Pulmonary artery endothelial cell (primary cell): ENCODE measurements at places on chromosomes 5 and 9. TPM values are rescaled to one million over a fixed set of nuclear protein-coding genes. Genes with fewer than 3 reads are reported as not detected.

SLC23A1 gene
- not detected in 2 replicates for total RNA-seq

SLC24A2 gene
- total RNA-seq, result not detected in 2 replicates

ECM2 gene
- total RNA-seq, result 0.13 and 0.18 TPM in 2 replicates

ADCY2 gene
- not detected in 2 replicates for total RNA-seq
